NCI-H748 treated with DMSO at 0.1 percent for 48 hours (cell line): ENCODE measurements at places on chromosomes 1 and 21.

DNA sequence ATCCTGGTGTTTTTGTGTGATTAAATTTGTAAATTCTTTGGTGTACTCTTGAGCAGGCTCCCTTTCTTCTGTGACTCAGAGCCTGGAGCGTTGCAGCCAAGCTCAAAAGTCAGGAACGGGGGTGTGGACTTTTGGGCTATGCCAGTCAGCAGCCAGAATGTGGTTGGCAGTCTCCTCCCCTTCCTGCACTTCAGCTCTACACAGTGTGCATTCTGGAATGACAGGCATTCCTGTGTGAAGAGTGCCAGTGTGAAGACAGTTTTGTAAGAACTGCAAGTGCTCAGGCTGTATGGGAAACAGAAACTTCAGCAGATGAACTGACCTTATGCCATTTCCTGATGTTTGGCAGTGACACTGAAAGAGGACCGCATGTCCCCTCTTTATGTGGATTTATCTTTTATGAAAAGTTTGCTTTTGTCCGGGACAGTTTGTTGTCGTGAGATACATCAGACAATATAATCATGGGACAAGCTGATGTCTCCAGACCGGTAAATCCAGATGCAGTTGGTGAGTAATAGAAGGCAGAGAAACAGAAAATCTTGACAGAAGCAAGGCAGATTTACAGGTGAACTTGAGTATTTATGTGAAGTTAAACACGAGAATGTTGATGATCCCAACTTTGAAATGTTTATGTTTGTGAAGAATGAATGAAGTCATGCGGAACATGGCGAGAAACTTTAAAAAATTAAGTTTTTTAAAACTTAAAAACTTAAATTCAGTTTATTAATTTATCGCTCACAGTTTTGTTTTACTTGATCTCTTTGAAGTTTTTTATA lies 67.7 kb upstream of the RCC1 start:
- DNase-seq: no peak

- no peak for DNase-seq
These were observed 8.6 kb downstream of the NECTIN4 start for GRCh38 chr1:161080441-161081405.

DNA sequence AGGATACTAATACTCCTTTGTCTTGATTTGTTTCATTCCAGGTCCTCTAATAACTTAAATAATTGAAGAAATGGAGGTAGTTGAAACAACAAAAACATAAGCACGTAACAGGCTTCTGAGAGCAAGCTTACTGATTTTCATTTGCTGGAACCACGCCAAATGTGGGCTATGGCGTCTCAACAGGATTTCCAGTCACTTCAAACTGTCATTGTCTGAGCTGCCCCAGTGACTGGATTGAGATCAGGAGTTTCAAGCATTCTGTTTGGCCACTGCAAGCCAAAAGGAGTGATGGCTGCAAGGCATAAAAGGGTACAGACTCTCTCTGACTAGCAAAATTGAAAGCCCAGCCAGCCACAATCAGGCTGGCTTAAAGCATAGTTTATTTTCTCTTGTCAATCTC lies 289.9 kb downstream of the DPYD start:
- peak; percentile 67 for DNase-seq

- no peak for DNase-seq
These were observed 19.6 kb downstream of the CCDC24 start for GRCh38 chr1:44010935-44011471.

DNA sequence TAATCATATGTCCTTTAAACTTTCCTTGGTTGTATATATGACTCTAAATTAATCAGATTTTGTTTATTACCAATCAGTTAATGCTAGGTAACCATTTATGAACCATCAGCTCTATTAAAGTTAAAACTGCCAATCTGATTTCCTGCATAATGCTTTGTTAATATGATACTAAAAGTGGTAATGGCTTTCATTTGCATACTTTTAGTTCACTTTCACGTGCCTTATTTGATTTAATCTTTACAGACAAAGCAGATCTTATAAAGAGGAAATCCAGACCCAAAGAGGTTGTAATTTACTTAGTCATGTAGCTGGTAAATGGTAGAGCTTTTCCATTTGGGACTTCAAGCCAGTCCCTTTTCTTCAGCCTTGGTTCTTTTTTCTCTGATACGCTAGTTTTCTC lies 61.3 kb downstream of the CLIC4 start:
- DNase-seq: no peak

DNA sequence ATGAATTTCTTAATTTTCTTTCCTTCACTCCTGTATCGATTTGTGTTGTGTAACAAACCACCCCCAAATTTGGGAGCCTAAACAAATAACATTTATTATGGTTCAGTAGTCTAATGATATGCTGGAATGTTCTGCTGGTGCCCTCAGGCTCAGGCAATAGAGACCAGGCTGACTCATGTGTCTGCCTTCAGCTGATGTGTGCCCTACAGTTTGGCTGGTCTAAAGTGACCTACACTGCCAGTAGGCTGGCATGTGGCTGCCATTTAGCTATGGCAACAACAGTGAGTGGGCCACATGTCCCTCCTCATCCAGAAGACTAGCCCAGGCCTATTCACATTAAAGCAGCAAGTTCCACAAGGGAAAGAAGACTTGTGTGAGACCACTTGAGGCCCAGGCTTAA lies 115.8 kb downstream of the PTPRC start:
- DNase-seq: no peak
